ENCODE measurements at places on chromosomes 13 and 19.

DNA sequence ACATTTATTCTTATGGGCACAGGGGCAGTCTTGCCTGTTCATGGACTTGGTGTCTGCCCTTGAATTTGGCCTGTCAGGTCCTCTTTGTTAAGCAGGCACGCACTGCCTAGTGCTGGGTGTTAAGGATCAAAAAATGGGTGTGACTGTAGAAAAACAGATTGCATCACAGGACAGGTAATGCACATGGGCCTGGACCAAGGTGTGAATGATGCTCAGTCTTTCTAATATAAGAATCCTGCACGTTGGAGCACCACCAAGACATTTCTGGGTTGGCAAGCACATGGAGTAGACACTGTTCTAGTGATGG, 33.7 kb downstream of the GATAD2A start:
- DNase-seq, result no peak

DNA sequence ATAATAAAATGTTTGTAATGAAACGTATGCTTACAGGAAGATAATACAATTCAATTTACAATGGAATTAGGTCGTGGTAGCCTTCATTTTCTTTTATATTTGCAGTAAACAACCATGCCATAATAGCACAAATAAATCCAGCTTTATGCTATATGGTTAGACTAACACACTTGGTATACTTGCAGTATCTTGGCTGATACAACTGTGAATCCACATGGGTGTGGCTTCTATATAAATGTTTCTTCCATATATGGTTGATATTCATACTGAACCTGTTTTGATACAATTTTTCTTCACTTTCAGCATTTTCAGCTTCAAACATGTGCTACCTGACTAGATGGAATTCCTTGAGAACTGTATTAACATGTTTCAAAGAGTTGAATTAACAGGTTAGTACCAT, 20.4 kb upstream of the SPRY2 start:
- no peak for DNase-seq

DNA sequence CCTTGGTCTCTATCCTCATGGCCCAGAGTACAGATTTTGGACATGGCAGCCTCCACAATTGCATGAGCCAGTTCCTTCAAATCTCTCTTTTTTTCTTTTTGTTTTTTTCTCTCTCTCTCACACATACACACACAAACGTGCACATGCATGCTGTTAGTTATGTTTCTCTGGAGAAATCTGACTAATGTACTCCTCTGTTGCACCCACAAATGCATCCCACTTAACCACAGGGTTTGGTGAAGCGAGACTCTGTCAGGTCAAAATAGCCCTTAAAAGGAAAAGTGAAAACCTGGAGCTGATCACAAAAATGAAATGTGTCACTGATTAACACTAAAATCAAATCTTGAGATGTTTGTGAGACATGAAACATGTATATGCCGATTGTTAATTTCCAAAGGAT, 374.6 kb upstream of the ARGLU1 start:
- DNase-seq, result no peak

DNA sequence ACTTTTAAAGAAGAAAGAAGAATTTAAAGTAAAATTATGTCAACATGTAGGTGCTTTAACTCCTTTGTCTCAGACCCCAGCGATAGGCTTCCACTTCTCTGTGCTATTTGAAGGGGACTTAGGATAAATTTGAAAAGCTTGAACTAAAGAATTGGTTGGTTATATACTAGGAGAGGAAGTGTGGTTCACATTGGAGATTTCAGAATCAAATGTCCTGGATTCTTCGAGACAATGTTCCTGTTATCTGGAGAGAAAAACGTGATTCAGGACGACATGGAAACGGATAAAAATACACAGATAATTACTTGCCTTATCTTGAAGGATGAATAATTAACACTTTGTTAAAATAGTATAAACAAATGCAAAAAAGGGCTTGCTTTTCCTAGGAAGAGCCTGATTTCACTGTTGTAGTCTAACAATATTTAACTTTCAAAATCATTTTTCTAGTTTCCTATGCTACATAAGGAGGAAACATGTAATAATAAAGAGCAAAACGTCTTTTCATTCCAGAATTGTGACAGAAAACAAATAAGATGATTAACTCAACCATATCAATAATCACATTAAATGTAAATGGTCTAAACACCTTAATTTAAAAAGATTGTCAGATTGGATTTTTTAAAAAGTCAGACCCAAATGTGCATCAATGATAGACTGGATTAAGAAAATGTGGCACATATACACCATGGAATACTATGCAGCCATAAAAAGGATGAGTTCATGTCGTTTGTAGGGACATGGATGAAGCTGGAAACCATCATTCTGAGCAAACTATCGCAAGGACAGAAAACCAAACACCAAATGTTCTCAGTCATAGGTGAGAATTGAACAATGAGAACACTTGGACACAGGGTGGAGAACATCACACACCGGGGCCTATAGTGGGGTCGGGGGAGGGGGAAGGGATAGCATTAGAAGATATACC, 724 bp upstream of the ZNF780A start:
- DNase-seq, result no peak

DNA sequence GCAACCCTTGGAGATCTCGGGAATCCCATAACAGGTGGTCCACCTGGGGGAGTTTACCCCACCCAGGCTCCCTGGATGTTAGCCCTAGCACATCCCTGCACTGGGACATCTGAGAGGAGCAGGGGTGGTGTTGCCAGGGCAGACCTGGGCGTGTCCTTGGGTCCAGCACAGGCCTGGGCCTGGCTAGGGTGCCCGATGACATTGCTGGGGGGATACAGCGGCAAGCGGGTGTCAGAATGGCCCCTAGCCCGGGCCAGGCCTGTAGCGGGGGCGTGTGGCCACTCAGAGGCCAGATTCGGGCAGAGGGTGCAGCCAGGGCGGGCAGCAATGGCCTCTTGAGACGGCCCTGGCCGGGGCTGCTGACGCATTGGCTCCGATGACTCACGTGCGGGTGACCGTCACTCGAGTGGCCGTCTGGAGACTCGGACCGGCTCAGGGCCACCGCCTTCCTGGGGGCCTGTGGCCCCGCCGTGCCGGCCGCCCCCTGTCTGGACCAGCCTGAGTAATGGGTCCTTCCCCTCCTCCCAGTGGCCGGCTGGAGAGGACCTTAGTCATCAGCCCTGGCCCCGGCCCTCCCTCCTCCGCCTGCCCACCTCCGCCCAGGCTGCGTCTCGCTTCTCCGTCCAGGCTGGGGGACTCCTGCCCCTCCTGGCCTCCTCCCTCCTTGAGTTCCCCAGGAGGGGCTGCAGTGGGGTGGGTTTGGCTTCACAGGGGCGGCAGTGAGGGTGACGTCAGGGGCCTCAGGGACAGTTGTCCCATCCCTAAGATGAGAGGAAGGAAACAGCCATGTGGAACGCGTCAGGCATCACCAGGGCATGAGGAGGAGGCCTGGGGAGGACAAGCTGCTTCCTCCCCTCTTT, 23.2 kb upstream of the CRTC1 start:
- no peak for DNase-seq

DNA sequence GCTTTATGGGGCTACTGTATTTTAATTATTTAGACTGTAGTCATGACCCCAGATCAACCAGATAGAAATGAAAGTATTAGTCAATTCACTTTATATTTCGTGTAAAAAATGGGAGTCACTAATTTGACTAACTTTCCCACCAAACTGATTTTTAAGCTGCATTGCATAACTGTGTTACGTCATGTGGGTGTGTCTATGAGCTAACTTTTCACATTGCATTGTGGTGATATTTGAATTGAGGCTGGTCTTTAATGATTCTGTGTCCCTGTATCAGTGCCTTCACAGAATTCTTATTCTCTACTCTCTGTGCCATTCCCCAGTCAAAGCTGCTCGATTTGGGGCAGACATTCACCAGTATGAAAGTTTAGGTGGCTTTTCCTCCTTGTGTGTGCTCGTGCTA, 172.7 kb upstream of the MAB21L1 start:
- no peak for DNase-seq

- DNase-seq, result no peak
Observed at GRCh38 chr13:55517312-55517711, 1623.4 kb upstream of the PRR20A start.

GRCh38 chr19:38231918-38232317, 7.9 kb upstream of the DPF1 start:
- no peak for DNase-seq

DNA sequence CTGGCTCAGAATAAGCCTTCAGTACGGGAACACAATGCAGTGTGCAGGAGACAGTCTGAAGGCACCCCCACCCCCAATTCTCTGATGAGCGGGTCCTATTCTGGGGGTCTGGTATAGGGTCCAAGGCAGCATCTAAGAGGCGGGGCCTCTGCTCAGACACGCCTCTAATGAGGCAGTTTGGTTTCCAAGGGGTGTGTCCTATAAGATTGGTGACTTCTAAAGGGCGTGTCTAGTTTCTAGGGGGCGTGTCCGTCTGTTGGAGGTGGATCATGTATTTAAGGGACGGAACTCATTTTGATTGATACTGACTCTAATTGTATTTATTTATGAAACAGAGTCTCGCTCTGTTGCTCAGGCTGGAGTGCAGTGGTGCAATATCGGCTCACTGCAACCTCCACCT, 8.7 kb downstream of the FIZ1 start:
- DNase-seq, result peak; percentile 33
